ENCODE measurements at places on chromosomes 13 and 19.

GRCh38 chr19:24033963-24034342, 53.0 kb upstream of the ZNF254 start:
- peak; percentile 35 for DNase-seq

DNA sequence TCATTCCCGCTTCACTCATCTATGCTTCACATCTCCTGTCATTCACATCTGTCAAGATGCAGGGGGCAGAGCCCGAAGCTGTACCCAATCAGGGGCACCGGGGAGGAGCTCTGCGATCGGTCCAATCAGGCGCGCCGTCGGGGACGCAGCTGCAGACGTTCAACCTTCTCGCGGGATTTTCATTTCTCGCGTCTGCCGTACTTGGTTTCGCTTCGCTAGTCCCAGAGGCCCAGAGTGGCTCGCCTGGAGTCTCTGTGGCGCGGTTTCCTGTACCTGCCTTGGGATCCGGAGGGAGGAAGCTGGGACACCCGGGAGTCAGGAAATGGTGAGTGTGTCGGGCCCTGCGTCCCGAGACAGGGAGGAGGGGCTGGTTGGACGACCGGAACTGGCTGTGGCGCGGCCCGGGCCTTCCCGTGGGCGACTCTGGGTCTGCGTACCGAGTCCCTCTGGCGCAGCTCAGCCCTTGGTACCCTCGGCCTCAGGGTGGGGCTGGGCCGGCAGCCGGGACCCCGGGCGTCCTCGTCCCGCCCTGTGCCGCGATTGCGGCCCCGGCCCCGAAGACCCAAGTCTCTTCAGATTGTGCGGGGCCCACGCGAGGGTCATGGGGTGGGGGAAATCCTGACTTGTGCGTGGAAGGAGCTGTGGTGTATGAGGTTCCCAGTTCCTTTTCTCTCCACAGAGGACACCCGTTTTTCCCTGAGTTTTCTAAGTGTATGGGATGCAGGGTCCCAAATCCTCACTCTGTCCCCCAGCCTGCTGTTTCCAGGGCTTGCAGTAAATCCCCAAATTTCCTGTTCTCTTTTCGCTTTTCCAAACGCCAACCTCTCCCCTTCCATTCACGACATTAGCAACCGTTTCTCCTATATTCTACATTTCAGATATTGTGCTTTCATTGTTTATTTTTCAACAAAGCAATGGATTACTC, at the start of gene ZNF136:
ZNF136 (plus strand) TSS at position 215 of the 925 bp plus-strand sequence; CDS start at position 323, 108 bp downstream.
- DNase-seq = peak; percentile 74

DNA sequence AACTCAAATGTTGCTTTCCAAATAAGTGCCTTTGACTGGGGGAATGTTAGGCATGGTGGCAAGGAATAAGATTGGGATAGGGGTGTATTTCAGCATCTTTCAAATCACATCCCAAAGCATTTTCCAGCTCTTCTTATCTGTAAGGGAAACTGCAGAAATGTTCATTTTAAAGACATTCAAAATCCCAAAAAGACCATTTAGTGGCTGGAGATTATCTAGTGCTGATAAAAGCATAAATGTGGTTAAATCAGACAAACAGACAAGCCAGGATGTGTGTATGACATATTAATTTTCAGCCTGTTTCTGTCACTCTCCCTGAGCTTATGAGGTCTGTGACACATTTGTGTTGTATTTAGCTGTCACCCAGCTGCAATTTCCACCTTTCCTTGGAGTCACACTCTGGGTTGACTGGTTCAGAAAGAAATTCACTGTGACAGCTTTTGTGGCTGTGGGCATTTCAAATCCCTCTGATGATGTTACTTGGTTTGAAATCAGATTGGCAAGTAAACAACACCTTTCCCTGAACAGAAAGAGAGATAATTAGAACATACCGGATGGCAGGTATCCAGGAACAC, 69.7 kb upstream of the SIAH3 start:
- no peak for DNase-seq

DNA sequence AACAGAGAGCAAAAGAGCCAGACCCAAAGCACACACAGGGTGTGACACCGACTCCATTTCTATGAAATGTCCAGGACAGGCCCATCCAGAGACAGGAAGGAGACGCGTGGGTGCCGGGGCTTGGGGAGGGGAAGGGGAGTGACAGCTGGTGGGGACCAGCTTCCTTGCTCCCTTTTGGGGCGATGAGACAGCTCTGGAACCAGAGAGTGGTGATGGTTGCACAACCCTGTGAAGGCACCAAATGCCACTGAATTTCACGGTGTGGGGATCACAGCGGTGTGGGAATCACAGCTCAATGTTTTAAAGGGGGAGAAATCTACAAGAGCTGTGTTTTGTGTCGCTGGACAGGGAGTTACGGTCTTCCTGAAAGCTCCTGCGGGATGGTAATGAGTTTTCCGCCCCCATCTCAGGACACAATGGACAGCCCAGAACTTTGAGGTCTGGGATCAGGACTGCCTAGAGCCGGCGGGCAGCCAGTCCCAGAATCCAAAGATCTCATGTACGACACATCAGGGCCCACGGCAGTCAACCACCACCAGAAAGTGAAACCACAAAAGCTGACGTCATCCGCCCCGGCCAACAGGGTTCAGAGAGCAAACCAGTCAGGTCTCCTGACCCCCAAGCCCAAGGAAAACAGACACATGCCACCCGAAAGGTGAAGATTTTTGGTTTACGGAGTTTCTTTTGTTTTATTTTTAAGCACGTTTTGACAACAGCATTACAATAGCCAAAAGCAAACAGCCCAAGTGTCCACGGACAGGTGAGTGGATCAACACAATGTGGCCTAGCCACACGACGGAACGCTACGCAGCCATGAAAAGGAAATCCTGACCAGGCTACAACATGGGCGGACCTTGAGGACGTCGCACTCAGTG, 7.3 kb downstream of the SGTA start:
- DNase-seq = no peak

- DNase-seq = no peak
These were observed 1.9 kb upstream of the CCNP start for GRCh38 chr19:40228346-40228745.

GRCh38 chr19:47480658-47481057, 3.4 kb downstream of the KPTN start:
- DNase-seq = no peak

GRCh38 chr19:10764340-10764894, 46.5 kb downstream of the DNM2 start:
- no peak for DNase-seq
